RWPE2 (cell line): ENCODE measurements at places on chromosomes 6 and 20.

DNA sequence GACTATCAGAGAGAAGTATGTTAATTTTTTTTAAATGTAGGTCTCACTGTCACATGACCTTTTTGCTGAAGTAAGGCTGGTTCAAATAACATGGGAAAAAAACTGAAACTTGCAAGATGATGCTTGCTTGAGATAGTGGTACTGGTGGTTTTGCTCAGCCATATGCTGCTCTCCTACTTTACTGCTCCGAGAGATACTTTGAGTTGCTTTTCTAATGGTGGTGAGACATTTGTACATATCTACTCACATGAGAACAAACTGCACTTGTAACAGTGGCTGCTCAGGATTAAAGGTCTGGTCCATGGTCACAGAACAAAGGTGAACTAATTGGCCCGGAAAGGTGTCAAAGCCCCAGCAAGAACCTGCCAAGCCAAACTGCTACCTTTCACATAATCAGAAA, 106.2 kb upstream of the BEND3 start:
- DNase-seq: no peak

GRCh38 chr6:63389191-63389844, 69.5 kb upstream of the LGSN start:
- DNase-seq: no peak

DNA sequence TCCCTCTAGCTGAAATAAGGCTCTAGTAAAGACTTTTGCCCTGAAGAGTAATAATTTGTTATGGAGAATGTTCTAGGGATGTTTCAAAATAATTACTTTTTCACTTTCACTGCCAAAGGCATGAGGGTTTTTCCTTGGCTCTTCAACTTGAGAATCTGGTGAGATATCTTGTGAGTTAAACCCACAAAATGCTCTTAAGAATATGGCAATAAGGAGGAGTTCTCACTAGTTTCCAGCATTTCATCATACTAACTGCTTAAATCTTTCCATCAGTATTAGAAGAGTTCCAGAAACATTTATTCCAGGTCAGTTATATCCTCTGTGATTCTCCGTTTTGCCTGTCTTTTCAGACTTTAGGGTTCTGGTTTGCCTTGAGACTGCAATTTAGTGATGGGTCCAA, 785.6 kb upstream of the GJE1 start:
- DNase-seq: no peak

DNA sequence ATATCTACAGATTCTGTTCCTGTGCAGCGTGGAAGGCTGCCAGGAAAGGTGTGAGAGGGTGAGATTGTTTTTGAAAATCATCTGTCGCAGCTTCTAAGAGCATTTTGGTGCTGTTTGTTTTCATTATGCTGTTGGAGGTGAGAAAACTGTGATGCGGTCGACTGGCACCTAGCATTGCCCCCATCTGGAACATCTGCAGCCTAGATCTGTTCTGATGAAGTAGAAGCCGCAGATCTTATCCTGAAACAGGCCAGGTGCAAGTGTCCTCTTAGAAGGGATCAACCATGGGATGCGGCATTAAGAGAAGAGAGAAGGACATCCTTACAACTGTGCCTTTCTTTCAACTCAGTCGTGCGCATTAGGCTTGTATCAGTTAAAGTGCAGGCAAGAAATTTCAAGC, 167.3 kb downstream of the CDH26 start:
- DNase-seq: peak; percentile 14

DNA sequence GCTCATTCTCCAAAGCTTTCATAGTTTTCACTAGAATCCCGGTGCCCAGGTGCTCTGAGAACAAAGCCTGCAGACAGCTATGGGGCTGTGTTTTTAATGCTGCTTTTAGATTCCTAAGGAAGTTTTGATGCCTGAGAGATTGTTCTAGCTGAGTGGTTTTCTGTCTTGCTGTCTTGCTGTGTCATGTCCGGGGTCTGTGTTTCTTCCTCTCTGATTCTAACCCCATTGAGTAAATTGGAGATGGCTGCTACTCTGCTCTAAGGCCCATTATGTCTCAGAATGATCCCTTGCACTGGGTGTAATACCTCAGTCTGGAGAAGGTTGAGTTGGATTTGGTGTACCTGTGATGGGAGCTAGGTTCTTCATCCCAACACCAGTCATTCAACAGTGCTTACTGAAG, 63.4 kb downstream of the ARID1B start:
- no peak for DNase-seq

GRCh38 chr6:9745476-9745875, 669.4 kb downstream of the TFAP2A start:
- DNase-seq: no peak

GRCh38 chr6:113819169-113819830, 37.8 kb upstream of the MARCKS start:
- no peak for DNase-seq

DNA sequence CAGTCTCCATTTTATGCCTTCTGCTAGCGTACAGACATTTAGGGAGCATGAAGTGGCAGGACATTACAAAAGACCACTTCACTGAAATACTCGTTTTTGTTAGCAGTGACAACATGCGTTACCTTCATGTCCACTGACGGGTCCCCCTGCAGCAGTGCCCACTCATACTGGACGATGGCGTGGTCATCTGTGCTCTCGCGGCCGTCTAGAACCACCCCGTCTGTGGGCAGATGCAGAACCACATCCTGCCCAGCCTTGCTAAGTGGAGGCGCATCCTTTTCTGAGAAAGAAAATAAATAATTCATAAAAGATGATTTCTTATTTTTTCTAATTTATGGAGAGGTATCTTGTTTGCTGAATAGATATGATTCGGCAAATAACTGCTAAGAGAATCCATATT, 11.3 kb downstream of the LRP11 start:
- no peak for DNase-seq

GRCh38 chr6:30267423-30267822, 54.2 kb upstream of the TRIM26 start:
- no peak for DNase-seq

DNA sequence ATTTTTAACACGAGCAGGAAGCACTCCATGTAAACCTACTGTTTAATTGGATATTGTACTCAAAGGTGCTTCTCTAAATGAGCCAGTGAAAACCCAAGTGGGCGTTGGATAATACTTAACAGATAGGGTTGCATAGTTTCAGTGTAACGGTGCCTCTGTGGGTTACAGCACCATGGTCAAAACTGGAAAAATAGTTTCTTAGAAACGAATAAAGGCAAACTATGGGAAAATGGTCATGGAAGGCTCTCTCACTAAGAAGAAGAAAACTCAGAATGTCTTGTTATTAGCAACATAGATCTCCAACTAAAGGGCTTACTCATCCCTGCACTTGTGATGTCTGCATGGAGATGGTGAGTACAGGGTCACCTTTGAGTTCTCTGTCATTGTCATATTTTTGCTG, 59.1 kb upstream of the NEDD9 start:
- DNase-seq: no peak

DNA sequence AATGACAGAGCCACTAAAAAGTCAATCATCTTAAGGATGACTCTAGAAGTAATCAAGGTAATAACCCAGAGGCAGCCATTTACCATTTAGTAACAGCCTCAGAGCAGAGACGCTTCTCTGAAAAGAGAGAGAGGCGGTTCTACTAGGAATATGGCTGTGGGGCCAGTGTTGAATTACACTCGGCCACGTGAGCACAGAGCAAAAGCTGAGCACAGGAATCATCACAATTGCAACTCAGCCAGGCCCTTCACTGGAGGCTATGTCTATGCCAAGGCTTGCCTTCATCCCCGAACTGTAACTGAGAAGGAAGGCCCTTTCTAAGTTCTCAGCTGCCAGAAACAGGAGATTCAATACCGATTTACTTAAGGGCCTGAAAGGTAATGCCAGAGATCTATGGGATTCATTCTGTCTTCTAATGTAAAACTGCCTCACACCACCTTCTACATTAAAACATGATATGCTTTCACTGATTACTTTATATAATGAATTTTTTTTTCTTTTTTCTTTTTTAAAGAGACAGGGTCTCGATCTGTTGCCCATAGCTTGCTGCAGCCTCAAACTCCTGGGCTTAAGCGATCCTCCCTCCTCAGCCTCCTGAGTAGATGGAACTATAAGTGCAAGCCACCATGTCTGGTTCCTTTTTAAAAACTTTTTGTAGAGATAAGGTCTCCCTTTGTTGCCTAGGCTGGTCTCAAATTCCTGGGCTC, 67.6 kb downstream of the NUDT3 start:
- no peak for DNase-seq

GRCh38 chr6:47111685-47112084, 69.6 kb upstream of the ADGRF1 start:
- DNase-seq: no peak

DNA sequence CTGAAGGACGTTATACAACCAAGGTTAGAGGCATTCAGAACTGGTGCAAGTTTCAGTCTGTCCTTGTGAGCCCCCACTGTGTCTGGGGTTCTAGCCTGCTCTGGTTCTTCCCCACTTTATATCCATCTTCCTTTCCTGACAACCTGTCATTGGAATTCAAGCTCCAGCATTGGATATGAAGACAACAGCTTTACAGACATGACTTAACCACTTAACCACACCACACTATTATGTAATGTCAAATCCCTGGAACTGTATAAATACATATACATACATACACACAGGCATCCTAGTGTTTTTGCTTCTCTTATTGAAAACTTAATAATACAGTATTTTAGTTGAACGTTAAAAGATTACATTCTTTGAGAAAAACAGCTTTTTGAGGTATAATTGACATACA, 217.9 kb upstream of the SGK1 start:
- DNase-seq: no peak

DNA sequence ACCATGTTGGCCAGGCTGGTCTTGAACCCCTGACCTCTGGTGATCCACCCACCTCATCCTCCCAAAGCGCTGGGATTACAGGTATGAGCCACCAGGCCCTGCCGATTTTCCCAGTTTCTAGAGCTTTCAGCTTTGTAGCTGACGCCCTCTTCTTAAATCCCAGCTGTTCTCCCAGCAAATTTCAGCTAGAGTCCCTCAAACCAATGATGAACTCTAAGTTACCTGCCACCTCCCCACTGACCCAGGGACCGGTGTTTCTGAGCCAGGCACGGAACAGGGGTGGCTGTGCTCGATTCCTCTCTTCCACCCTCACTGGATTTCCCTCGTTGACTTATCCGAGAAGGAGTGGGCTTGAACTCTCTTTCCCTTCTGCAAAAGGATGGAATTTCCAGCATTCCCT, 39.1 kb downstream of the SUN5 start:
- DNase-seq: peak; percentile 43

- no peak for DNase-seq
Observed at GRCh38 chr6:2430612-2431011, 185.2 kb upstream of the GMDS start.

DNA sequence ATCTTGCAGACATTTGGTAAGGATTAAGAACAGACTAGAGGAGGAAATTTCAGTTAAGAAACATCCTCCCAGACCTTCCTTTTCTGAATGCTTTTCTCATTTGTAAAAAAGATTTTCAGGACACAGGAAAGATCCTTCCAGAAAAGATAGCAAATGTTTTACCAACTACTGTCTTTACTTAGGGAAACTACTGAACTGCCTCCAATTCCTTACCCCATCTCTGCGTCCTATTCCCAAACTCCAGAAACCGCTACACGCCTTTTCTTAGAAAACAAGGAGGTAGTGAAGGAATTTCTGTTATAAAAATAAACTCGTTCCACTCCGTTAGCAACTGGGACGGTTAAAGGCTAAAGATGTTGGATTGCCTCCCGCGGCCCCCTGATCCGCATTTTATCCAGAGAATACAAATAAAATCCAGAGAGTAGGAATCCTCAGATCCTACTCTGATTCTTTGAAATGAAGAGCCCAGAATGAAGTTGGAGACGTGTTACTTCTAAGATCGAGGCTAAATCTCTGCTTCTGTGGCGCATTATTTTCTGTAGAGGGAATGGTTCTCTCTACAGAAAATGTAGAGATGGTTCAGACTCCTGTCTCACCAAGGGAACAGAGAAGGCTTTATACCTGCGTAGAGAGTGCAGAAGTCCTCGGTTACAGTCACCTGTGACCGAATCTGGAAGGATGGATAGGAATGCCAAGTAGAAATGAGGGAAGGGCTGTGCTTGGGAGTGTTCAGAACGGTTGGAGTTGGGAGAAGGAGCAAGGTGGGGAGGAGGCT, 133.0 kb downstream of the GPX5 start:
- DNase-seq: no peak

GRCh38 chr6:21149470-21149869, 444.1 kb upstream of the SOX4 start:
- no peak for DNase-seq

DNA sequence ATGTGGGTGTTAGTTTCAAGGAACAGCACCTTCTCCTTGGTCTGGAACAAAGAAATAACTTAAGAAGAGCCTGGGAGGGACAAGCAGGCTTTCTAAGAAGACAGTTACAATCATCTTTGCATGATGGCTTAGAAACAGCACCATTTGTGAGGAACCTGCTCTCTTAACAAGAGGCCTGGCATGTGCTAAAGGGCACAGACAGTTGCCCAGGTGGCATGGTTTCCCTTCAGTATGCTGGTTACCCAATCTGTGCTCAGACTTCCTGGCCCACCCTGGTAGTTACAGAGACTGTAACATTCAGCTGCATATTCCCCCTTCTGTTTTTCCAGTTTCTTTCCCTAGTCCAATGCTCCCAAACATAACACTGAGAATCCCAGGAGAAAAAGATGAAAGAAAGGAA, 84.0 kb downstream of the CHD6 start:
- no peak for DNase-seq
